GM12892 (cell line): ENCODE measurements at places on chromosomes 2 and 18.

DNA sequence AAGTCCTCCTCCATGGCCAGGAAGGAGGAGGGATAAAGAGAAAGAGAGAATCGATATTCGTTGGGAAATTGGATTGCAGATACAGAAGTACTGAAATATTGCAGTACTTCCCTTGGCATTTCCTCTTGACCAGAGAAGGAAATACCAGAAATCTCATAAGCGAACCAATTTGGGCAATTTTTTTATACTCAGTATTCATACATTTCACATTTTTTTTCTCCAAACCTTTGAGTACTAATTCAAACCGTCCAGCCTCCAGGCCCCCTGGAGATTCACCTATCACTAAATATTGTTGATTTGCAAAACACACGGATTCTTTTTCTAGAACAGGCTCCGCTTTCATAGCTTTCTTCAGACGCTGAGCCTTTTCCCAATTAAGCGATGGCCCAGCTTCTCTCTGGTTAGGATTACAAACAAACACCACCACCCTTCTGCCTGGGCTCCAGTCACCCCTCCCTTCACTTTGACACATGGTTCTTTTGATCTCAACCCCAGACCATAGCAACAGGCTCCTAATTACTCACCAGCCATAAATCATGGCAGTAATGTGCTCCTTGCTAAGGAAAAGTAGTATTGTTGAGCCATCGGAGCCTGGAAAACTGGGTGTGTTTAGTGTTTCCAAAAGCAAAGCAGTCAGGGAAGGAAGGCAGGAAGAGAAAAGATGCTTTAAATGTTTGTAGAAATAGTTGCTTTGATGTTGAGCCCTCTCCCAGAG lies 138.4 kb upstream of the CCDC68 start:
- no peak for DNase-seq

- peak; percentile 2 for DNase-seq
These were observed 52.2 kb upstream of the KCNH7 start for GRCh38 chr2:162890690-162891311.

GRCh38 chr18:46718501-46719341 lies 38.1 kb downstream of the ST8SIA5 start:
- no peak for DNase-seq

- no peak for DNase-seq
These were observed 866.9 kb downstream of the TRIB2 start for GRCh38 chr2:13583609-13584008.

DNA sequence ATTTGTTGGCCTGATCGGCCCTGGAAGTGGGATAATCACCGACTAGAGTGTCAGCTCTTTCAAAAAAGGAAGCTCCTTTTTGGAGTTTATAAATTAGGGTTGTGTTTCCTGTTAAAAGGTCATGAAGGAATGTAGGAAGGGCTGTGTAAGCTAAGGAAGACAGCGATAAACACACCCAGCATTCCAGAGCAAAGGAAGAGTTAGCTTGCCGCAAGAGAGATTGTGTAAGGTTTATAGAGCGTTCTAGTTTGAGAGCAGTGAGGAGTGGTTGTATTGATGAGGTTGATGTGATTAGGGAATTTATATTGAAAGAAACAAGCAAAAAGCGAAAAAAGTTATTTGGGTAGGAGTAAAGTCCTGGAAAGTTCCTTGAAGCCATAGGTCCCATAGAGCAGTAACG lies 3.5 kb upstream of the ILKAP start:
- DNase-seq = no peak

GRCh38 chr2:171910494-171910893 lies 11.8 kb upstream of the HAT1 start:
- DNase-seq = no peak

DNA sequence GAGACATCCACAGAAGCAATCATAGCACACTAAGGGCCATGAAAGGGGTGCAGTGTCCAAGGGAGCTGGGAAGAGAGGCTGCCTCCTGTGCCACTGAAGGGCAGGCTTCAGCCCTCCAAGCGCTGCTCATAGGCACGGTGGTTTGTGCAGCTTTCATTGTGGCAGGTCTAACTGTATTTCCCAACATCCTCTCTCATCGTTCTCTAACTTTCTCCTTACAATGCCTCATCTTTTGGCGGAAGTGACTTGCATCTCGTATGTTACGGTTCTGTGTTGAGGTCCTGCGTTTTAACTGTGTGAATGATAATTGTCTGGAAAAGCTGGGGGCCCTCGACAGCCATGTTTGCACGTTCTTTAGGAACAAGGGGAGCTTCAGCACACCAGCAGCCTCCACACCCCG lies 213.9 kb downstream of the GBX2 start:
- DNase-seq = no peak

GRCh38 chr18:51011709-51012108 lies 18.3 kb upstream of the SMAD4 start:
- DNase-seq = no peak

- DNase-seq = no peak
These were observed 360.6 kb upstream of the SLC14A2 start for GRCh38 chr18:45254709-45255082.

DNA sequence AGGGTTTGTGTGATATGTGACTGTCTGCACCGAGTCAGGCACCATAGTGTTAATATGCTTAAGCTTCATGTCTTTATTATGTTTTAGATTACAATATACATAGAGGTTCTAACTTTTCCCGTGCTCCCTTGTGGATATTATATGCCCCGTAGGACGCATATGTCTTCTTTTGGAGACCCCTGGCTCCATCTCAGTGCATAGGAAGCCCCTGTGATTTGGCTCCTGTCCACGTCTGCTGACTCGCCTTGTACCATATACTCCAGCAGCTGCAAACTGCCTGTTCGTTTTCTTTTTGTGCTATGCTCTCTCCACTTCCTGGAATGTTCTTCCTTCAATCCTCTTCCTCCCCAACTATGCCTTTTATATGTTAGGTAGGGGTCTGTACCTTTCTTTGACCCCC lies 110.9 kb downstream of the PTRHD1 start:
- no peak for DNase-seq

DNA sequence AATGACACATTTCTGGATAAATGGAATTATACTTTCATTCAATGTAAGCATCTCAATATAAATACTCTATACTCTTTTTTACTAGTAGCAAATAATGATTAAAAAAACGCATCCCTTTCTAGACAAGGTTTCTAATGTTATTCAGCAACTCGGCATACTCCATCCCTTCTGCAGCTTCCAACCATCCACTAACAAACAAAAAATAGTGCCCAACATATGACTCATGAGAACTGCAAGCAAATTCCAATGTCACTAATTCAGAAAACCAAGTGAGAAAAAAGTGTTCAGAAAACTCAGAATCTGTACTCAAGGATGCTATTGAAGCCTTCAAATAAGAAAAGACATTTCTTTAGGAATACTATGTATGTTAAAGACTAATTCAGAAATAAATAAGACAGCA lies 140.0 kb downstream of the BAZ2B start:
- DNase-seq = no peak

DNA sequence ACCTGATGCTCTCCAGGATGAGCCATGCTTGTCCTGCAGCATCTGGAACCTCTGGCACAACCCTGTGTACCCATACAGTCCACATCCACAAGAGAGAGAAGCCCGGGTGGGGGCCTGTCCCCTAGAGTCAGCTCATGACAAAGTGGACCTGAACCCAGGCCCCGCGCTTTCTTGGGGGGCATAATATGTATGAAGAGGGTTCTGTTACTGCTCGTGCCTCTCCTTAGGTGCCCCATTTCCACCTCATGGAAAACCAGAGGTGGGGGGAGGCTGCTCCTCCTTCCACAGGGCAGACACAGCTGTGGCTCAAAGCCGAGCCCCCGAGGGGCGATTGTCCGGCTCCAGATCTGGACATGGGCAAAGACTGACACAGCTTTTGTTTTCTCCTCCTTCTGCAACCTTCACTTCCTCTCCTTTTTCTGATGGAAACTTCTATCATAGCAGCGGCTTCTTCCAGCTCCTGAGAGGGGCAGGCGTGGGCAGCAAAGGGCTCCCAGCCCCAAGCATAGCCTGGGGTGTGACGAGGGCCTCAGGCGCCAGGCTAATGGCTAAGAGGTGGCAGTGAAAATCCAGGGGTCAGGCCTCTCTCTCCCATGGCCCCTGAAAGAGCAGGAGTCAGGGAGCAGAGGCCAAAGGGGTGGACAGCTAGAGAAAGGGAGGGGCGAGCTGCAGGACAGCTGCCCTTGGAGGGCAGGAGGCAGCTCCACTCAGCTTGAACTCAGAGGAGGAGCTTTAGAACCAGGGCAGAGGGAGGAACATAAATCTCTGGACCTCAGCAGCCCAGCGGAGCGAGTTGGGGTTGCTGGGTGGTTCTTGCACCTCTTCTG lies 155.5 kb downstream of the ZFP36L2 start:
- DNase-seq = no peak

GRCh38 chr2:172038121-172038520 lies 38.4 kb downstream of the METAP1D start:
- no peak for DNase-seq

- DNase-seq = no peak
These were observed 28.6 kb downstream of the MARCO start for GRCh38 chr2:118970396-118971135.

DNA sequence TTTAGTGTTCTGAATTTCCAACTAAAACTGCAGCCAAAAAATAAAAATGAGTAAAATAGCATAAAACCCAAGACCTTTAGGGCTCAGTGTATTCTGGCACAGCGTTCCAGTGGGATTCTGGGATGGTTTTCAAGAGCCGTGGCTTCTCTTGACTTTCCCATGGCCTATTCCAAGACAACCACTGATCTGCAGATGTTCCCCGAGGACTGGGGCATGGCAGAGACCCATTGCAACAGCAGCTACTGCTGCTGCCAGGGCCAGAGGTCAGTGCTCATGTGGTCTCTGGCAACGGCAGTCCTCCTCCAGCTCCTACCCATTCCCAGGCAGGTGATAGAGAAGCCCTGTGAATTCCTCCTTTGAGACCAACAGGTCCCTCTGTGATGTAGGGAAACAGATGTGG lies 26.8 kb downstream of the TNP1 start:
- no peak for DNase-seq

DNA sequence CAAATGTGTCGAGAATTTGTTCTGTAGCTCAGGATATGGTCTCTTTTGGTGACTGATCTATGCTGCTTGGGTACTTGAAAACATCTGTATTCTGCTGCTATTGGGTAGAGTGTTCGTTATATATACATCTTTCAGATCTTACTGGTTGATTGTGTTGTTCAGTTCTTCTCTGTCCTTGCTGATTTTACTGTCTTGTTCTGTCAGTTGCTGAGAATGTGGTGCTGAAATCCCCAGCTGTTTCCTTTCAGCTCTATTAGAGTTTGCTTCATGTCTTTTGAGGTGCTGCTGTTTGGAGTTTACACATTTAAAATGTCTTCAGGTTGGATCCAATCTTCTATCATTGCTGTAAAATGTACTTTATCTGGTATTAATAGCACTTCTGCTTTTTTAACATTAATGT lies 12.9 kb downstream of the BCL2L11 start:
- DNase-seq = no peak

GRCh38 chr2:165793779-165794535 lies at the start of gene GALNT3:
GALNT3 (minus strand) TSS chr2:165794247; CDS start chr2:165770700, 23,547 bp downstream.
- peak; percentile 27 for DNase-seq

DNA sequence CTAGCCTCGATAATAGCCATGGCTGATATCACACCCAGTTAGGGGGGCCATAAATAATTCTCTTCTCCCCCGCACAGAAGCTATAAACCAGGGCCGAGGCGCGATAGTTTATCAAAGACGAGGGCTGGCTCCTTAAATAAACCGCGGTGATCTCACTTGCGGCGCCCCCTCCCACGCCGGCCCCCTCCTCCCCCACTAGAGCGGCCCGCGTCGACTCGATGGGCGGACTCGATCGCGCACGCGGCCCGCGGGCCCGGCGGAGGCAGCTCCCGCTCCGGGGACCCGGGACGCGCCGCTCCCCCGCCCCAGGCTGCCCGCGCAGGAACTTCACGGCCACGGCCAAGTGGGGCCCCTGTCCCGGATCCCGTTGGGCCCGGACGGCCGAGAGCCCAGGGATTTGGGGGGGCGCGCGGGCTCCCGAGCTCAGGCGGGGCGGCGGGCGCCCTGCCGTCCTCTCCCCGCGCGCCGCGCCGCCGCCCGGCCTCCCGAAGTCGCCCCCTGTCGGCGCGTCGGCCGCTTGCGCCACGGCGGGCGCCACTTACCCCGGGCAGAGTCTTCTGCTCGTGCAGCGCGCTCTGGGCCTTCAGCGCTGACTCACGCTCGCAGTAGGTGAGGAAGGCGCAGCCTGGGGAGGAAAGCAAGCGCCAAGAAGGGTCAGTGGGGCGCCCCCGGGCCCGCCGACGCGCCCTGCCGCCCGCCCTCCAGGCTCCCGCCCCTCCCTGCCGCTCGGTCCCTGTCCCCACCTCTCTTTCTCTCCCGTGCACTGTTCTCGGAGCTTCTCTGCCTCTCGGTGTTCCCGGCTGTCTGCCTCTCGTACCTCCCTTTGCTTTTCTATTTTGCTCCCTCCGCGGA lies 80.4 kb downstream of the CELF4 start:
- DNase-seq = peak; percentile 42

DNA sequence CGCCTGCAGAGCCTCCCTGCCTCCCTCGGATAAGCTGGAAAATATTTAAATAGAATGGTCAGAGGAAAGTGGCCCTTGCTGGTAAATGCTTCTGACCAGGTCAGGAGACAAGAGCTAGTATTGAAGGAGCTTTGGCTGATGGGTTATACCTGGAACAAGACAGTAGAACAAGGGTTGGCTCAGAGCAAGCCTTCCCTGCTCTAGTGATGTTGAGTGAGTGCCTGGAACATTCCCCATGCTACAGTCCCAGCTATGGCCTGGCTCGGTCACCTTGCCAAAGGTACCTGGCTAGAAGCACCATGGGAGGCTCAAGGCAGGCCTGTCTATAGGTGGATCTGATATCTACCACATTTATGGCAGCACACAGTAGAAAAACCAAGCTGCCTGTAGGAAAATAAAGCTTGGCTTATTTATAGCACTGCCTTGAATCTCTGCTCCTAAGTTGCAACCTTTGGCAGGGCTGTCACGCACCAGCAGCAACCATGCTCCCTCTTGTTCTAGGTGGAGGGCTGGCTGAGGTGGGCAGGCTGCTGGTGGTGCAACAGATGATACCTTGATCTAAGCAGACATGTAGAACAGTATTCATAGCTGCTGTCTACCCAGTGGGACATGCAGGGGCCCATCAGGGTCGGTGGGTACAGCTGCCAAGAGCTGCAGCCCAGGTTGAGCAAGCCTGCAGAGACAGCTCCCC lies 66.7 kb upstream of the BCL2L11 start:
- DNase-seq = no peak

- no peak for DNase-seq
These were observed 486 bp upstream of the GPR39 start for GRCh38 chr2:132415915-132416722.

DNA sequence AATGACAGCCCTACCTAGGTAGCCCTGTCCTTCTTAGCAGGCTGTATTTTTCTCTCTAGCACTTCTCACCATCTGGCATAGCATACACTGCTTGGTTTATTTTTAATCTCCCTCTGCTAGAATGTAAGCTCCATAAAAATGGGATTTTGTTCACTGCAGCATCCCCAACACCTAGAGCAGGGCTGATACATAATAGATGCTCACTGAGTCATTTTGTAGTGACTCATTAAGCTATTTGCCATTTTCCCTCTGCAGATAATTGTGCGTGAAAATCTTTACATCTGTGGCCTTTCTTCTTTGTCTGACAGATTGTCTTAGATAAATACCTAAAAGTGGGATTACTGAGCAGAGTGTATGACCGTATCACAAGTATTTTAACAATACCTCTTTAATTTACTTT lies 82.5 kb downstream of the CERS6 start:
- DNase-seq = no peak
